ENCODE measurements at places on chromosomes 7 and 10.

DNA sequence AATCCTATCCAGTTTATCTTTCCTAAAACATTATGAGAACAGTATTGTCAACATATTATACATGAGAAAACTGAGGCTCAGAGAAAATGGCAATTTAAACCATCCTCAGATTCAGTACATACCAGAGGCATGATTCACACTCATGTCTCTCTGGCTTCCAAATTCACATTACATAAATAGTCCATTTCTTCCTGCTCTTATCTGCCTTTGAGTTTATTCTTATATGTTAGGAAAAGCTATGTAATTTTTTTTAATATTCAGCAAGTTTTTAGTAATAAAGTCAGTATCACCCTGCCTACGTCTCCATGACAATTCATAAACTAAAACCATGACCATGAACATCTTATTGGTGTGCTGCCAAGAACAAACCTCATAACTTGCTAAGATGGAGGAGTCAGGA is 1260.2 kb upstream of the SORCS1 start:
- DNase-seq, result no peak

DNA sequence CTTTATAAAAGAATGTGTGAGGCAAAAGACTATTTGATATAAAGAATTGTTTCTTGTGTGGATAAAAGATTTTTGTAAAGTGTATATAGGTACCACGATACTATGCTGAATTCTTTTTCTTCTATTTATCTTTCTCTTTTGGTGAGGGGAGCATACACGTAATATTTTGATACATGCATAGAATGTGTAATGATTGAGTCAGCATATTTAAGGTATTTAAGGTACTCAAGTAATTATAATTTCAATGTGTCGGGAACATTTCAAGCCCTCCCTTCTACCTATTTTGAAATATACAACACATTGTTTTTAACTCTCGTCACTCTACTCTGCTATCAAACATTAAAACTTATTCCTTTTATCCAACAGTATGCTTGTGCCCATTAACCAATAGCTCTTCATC is 1221.6 kb upstream of the PHF14 start:
- no peak for DNase-seq

- DNase-seq, result no peak
These were observed 78.2 kb downstream of the MYL10 start for GRCh38 chr7:101550641-101551541.

DNA sequence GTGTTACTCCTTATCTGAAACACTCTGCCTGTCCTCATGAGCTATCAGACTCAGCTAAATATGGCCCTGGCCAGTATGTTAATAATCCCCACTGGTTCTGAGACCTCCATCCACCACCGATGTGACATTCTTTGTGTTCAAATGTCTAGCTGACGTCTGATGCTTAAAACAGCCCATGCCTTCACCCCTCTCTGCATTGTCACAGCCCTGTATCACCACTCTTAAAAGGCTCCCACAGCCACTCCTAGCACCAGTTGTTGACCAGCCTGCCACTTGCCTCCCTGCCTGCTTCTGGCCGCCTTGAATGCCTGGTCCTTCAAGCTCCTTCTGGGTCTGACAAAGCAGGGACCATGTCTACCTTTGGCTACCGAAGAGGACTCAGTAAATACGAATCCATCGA is at the start of gene LMOD2:
TSS of gene LMOD2 (plus strand) at position 253 of the 400 bp plus-strand sequence. CDS start at position 351, 98 bp downstream.
- no peak for DNase-seq

DNA sequence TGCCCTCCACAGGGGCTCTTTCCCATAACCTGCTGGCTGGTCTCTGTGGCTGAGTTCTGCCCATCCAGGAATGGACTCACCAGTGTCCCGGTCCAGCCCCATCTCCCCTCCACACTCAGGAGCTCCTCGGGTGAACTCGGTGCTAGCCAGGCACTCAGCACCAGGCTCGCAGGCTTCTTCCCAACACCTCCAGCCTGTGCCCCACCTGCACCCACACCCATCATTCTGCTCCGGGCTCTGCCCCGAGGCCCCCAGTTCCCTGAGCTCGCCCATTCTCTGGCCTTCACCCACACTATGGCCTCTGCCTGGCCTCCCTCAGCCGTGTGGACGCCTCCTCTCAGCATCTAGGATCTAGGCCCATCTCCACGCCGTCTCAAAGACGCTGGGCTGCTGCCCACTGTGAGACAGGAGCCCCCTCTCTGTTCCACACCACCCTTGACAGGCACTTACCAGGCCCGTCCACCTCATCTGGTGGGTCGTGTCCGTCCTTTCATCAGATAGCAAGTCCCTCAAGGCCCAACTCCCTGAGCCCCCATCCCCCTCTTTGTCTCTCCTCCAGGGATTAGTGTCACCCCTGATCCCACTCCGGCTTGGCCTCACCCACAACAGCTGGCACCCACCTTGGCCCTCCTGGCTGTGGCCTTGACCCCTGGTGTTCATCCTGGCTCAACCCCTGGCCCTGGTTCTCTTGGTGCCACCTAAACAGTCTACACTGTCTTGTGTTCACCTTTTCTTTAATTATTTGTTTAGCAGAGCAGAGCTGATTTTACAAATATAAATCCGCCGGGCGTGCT is 76.0 kb upstream of the FAM20C start:
- no peak for DNase-seq

DNA sequence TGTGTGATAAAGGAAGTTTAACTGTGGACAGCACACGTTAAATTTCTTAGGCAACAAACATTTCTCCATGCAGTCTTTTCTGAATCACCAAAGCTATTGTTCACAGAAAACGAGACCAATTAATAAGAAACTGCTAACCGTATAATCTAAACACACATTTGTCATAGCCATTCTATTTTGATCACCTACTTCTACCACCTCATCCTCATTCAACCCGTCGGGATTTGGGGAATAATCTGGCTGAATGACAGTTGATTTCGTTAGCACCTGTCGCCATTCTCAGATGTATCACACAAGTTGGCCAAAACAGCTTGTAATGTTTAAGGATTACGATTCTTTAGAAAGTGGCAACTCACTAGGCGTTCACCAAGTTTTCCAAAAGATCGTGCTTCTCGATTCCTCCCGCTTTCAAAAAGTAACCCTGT is 1.2 kb downstream of the EZH2 start:
- DNase-seq, result no peak

DNA sequence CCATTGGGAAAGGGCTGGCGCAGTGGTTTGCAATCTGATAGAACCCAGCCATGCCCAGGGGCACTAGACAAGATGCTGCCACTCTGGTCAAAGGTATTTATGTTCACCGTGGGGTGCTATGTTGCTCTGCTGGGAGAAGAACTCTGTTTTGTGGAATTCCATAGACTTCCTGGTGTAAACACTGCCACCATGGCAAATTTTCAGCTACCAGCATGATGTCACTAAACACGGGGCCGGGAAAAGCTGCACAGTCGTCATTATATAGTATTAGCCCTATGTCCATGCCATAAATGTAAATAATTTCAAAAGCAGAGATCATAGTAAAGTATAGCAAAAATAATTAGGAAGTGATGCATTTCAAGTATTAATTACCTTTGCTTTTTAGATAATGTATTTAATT is 500.6 kb downstream of the PARD3 start:
- no peak for DNase-seq

GRCh38 chr10:6579904-6580278 is at the start of gene PRKCQ:
Gene PRKCQ, minus strand, starts transcription at chr10:6580276. Its CDS starts 65,141 bp downstream, at chr10:6515135.
- DNase-seq, result no peak

DNA sequence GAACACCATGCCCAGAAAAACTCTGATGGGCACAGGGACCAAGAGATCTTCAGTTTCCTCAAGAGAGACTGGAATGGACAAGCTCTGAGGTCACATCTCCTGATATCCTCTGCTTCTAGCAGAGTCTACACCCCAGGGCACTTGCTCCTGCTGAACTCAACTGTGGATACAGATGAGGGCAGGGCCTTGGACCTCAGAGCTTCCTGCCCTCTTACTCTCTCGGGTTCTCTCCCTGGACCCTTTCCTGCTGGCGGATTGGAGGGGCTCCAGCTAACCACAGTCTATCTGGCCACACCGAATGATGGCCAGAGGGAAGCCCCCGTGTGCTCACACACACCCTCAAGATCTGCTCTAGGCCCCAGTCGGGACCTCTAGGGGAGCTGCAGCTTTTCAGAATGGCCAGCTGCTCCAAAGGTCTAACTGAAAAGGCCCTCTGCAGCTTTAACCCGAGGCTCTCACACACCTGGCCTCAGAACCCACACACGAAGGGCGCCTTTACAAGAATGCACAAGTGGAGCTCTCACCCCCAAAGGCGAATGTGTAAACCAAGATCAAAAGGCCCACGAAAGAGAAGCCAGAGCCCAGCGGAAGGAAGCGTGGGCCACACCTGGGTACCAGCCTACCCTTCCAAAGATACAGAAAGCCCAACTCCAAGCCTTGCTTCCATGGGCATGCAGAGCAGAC is 65.5 kb downstream of the FAM53B start:
- peak; percentile 46 for DNase-seq

DNA sequence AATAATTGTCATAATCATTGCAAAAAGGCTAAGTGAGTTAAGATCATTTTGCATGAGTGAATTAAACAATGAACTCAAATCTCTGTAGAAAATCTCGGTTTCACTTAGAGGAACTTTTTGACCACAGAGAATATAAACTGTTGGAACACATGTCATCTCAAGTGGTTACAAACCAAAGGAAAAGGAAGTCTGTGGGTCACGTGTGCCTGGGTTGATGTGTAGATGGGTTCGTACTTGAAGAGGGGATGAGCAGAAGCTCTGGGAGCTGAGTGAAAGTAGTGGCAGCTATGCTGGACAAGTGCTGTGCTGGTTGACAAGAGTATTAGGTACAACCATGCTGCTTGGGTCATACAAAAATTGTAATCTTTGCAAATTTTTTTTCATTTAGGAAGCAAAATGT is 35.0 kb downstream of the GLRX3 start:
- no peak for DNase-seq

GRCh38 chr10:6136215-6137201 is 47.7 kb downstream of the RBM17 start:
- DNase-seq, result no peak

DNA sequence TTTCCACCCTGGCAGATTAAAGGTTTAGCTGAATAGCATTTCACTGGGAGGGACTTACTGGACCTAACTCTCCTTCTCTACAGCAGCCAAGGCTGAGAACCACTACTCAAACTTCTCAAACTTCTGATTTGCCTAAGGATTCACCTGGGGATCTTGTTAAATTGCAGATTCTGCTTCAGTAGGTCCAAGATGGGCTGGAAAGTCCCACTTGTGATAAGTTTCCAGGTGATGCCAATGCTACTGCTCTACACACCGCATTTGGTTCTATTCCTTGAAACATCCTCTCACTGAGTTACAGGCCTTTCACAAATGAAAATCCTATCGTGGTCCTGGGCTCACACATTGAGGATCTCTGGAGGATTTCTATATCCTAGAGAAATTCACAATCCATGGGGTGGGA is 147.9 kb downstream of the CHCHD3 start:
- DNase-seq, result no peak

DNA sequence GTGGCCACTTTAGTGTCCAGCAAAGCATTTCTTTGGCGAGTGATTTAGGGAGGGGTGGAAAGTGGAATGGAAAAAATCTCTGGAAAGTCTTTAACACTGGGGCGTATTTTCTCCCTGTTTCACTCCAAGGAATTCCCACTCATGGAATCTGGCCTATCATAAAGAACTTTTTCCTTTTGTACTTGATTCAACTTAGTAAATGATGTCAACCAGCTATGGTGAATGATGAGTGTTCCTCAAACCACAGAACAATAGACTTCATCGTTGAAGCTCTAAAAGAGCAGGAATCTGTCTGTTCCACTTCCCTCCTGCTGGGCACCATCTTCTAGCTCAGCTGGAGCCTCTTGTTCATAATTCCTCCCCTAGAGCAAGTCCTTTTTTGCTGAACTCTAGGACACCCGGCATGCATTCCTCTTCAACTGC is 66.5 kb downstream of the EPDR1 start:
- DNase-seq, result no peak

- DNase-seq, result no peak
These were observed 50.4 kb upstream of the NFE2L3 start for GRCh38 chr7:26101361-26102151.

DNA sequence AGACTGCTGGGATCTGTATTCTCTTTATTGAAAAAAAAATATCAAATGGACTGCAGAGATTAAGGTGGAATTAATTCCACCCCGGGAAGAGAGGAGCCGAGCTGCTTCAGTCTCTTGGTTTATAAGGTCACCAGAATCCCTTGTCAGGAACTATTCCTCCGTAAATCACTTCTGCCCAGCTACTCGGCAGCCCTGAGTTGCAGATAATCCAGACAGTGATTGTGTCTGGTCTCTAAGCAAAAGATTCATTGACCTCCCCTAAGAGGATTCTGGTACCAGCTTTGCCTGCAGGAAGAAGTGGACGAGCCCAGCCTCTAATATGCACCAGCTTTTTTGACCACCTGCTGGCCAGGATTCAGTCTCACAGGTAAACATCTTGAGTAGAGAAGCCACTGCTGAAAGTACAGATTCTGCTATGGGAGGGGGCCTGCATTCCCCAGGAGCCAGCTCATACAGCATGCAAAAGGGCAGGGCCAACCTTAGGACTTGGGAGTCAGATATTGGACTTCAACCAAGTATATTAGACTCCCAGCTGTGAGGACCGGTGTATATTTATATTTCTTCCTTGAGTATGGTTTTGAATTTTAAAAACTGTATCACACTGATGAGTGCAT is 27.1 kb upstream of the PLXNA4 start:
- no peak for DNase-seq

DNA sequence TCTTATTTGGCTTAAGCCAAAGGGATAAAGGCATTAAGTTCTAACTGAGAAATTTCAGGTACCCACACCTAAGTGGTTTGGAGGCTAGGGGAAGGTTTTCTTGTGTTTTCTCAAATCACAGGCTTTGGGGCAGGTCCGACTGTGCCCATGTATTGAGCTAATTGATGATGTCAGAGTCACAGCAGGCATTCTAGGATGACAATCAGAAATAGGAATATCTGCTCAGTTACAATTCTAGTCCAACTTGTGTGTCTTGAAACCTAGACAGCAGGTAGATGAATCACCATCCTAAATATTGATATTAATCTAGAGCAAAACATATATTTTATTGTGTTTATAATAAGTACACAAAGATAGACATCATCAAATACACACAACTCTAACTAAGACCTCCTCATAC is 2.3 kb upstream of the FHIP2A start:
- DNase-seq, result no peak

- DNase-seq, result no peak
These were observed 51.4 kb downstream of the SH3PXD2A start for GRCh38 chr10:103803941-103804340.

DNA sequence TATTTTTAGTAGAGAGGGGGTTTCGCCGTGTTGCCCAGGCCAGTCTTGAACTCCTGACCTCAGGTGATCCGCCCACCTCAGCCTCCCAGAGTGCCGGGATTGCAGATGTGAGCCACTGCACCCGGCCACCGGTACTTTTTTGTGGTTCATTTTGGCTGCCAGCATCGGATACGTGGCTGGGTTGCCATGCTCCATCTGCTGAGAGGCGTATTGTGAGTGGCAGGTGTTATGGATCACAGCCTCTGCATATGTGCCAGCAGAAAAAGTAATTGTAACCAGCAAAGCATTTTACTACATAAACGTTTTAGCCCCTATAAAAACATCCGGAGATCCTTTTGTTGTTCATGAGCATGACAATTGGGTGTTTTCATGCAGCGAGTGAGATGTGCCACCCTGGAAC is 7.1 kb downstream of the FOXK1 start:
- no peak for DNase-seq

All from T follicular helper cell (primary cell).